ENCODE measurements at places on chromosomes 7 and 10.

DNA sequence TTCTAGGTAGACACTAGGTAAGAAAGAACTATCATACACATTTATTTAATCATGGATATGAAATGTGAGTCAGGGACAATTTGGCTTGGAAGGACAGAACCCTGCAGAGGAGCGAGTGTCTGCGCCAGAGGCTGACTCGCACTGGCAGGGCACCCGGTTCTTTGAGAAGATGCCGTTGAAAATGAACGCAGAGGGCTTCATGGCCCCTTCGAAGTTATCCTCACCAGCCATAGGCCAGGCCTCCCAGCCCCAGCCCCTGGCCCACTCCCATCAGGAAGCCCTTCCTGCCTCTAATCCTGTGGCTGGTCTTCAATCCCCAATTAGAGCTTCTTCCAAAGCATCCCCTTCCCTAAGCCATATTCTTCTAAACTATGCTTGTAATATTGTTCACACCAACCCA, 239.8 kb downstream of the TCERG1L start:
- DNase-seq: no peak

- DNase-seq: no peak
Measured at GRCh38 chr10:129184196-129184595, 282.8 kb upstream of the MGMT start.

GRCh38 chr7:151661587-151661986, 141.9 kb upstream of the RHEB start:
- DNase-seq: no peak

DNA sequence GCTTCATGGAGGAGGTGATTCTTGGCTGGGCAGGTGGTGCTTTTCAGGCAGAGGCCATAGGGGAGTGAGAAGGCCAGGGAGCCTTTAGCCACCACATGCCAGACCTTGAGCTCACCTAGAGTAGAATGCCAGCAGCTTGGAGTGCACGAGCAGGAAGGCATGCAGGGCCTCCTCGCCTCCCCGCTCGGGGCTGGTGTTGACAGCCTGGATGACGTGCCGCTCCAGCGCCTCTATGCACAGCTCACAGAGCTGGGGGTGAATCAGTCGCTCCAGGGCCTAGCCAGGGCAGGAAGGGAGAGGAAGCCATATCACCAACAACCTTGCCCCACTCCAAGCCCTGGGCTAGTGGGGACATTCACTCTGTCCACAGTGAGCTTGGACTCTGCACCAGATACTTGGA, 15.7 kb downstream of the HPS1 start:
- DNase-seq: no peak

DNA sequence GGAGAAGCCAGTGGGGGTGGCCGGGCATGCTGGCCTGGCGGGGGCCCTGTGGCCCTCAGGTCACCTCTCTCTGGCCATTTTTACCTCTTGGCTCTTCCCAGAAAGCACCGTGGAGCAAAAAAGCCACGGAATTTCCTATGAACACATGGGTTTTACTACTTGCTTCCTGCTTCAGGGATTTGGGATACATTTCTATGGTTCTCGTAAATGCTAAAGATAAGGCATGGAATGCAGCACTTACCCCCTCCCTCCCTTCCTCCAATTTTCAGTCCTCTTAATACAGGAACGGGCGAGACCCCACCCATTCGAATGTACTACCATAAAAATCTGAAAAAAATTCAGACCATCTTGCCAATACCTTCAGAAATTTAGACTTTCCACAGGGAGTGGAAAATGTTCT, 279.7 kb downstream of the ARHGAP12 start:
- DNase-seq: no peak

- DNase-seq: no peak
Measured at GRCh38 chr10:89502549-89502948, 32.8 kb downstream of the SLC16A12 start.

DNA sequence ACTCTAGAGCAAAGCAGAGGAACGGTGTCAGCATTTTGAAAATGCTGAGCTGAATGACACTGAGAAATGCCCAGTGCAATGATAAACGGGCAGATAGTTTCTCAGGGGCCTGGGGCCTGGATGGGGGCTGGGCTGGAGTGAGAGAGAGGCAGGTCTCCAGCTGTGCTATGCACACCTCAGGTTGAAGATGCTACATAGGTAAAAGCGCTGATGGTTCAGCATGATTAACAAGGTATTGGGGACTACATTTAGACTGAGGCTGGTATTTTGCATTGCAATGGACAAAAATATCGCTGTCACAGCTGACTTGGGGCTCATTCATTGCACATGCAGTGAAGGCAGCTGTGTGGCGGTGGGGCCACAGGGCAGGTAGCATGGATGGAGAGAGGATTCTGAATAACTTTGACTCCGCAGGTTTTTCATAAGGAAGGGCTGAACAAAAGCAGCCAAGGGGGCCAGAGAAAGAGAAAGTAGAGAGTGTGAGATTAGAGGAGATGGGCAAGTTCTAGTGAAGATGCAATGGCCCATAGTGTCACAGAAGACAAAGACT, 290.8 kb upstream of the ZNF32 start:
- DNase-seq: no peak

GRCh38 chr10:97718659-97719142, 5.2 kb downstream of the MARVELD1 start:
- no peak for DNase-seq

DNA sequence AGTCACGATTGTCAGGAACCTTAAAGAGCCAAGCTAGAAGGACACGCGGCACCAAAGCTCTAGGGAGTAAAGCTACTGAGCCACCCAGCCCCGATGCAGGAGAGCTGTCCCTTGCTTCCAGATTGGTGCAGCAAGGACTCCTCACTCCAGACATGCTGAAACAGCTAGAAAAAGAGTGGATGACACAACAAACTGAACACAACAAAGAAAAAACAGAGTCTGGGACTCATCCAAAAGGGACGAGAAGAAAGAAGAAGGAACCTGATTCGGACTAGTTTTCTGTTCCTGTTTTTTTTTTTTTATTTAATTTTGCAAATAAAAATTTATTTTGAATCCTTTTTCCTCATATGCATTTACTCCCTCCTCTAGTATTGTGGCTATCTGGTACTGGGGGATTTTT, 11.4 kb upstream of the HKDC1 start:
- no peak for DNase-seq

- no peak for DNase-seq
Measured at GRCh38 chr10:1155791-1156615, 99.8 kb downstream of the WDR37 start.
